ENCODE measurements at places on chromosomes 12 and 14.

DNA sequence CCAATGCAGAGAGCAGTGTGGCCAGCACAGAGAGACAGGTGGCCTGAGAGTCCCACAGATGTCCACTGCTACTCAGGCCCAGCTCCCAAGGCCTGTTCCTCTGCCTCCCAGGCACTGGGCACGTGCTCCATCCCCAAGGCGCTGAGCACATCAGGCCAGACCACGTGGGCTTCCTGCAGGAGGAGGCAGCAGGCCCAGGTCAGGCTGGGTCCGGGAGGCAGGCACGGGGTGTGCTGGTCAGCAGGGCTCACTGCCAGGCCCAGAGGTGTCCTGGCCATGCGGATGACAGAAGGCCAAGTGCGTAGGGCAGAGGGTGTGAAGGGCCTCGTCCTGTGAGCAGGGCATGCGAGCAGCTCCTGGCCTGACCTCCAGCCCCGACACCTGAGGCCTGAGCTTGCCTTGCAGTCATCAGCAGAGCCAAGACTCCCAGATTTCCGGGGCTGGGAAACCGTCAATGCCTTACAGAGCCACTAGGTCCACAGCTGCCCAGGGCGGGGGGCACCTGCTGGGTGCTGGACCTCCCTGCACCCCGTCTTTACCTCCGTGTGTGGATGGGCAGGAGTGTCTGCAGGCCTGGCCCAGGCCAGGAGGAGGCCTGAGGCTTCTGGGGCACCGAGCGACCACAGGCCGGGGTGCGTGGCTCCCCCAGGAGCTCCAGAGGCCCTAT lies 14.9 kb downstream of the TRMT61A start:
- DNase-seq = no peak

- DNase-seq = no peak
These were observed 1.0 kb downstream of the ZC3H14 start for GRCh38 chr14:88563845-88564244.

- no peak for DNase-seq
These were observed 26.8 kb upstream of the IL22 start for GRCh38 chr12:68280240-68280639.

DNA sequence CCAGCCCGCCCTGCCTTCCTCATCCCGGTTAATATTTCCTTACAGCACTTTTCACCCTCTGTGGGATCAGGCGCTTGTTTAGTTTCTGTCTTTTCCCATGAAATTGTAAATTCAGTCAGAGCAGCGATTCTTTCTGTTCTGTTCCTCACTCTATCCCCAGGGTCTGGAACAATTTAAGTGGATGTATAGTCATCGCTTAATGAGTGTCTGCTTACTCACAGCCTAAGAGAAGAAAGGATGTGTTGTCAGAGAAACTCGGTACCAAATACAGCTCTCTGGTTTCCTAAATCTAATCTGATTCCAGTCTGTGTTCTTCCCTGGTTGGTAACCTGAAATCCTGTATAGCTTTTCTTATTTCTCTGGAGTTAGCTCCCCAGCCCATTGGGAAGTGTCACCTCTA lies 44.9 kb downstream of the FOS start:
- DNase-seq = no peak

GRCh38 chr14:95808371-95808770 lies 68.3 kb upstream of the TUNAR start:
- no peak for DNase-seq

- no peak for DNase-seq
These were observed 20.4 kb downstream of the ADAM20 start for GRCh38 chr14:70514168-70515069.

All from stimulated activated CD8-positive, alpha-beta memory T cell treated with anti-CD3 and anti-CD28 coated beads, Interleukin-7, amount 100 ng/mL, for 24 hours (primary cell).